ENCODE measurements at places on chromosomes 13 and 19. TPM values are rescaled to one million over a fixed set of nuclear protein-coding genes. Genes with fewer than 3 reads are reported as not detected.
A peak's percentile ranks its signal among the peaks of the same experiment; 100 is the strongest.

SSC5D gene
- total RNA-seq = 6.8 TPM

ALOX5AP gene
- total RNA-seq = 8.6 TPM

SERPINE3 gene
- total RNA-seq = not detected

PET100 gene
- total RNA-seq = 175 TPM

ZNF229 gene
- total RNA-seq = 7.2 TPM

CGB1 gene
- not detected for total RNA-seq

TMEM238 gene
- 0.47 TPM for total RNA-seq

ZNF468 gene
- total RNA-seq = 7.3 TPM

PEX11G gene
- 1.5 TPM for total RNA-seq

ZNF765 gene
- 4.3 TPM for total RNA-seq

KISS1R gene
- total RNA-seq = not detected

BRME1 gene
- total RNA-seq = 0.79 TPM

DNA sequence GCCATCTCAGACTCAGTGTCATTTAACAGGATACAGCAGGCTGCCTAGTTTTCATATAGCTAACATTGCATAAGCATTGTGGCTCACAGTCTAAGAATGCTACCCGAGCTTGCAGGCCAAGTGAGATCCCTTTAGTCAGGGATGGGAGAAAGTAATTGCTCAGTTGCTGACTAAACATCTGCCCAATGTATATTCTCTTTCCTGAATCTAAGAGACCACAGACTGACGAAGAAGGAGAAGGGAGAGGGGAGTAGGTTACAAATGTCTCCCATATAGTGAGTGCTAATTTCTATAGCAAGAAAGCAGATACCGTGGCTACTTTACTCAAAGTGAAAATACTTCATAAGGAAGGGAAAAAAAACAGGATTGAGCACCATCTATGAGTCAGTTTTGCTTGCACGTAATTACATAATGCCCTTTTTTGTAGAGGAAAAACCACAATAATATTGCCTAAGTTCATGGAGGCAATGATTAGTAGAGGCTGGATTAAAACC lies 453.9 kb downstream of the COG6 start:
- DNase-seq = no peak

- DNase-seq = peak; percentile 72
These were observed 24.3 kb upstream of the MYDGF start for GRCh38 chr19:4694211-4694987.

DNA sequence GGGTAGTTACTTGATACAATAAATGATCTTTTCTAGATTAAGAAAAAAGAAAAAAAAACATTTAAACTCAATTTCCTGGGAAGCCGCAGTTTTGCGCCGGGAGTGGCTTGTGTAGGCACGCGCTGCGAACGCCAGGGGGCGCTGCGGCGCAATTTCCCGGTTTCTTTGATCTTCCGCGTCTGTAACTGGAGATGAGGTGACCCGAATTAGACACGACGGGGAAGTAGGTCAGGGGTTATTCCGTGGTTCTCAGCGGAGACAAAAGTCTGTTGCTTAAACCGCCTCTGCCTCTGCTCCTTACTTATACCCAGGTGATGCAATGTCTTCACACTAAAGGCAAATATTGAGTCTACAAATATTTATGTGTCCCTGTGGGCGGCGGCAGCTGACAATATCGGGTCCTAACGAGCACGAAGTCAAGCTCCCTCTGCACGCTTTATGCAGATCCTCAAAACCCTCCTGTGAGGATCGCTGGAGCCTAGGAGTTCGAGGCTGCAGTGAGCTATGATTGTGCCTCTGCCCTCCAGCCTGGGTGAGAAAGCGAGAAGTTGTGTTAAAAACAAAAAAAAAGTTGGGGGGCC lies 15.2 kb downstream of the STXBP2 start:
- peak; percentile 68 for DNase-seq

DNA sequence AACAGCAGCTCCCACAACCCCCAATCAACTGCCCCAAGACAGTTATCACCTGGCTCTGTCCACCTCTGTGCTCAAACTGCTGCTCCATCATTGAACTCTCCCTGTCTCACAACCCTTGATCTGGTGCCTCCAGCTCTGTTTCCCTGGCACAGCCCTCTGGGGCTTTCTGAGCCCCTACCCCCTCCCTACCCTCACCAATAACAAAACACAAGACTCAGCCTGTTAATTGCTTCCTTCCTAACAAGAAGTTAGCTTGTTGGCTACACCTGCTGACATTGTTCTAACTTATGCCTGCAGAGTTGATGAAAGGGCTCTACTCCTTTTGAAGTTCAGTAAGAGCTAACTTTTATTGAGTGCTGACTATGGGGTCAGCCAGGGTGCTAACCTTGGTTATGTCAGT lies 99.4 kb upstream of the FNDC3A start:
- no peak for DNase-seq

GRCh38 chr19:2523630-2524311 lies 47.8 kb downstream of the GADD45B start:
- peak; percentile 33 for DNase-seq

DNA sequence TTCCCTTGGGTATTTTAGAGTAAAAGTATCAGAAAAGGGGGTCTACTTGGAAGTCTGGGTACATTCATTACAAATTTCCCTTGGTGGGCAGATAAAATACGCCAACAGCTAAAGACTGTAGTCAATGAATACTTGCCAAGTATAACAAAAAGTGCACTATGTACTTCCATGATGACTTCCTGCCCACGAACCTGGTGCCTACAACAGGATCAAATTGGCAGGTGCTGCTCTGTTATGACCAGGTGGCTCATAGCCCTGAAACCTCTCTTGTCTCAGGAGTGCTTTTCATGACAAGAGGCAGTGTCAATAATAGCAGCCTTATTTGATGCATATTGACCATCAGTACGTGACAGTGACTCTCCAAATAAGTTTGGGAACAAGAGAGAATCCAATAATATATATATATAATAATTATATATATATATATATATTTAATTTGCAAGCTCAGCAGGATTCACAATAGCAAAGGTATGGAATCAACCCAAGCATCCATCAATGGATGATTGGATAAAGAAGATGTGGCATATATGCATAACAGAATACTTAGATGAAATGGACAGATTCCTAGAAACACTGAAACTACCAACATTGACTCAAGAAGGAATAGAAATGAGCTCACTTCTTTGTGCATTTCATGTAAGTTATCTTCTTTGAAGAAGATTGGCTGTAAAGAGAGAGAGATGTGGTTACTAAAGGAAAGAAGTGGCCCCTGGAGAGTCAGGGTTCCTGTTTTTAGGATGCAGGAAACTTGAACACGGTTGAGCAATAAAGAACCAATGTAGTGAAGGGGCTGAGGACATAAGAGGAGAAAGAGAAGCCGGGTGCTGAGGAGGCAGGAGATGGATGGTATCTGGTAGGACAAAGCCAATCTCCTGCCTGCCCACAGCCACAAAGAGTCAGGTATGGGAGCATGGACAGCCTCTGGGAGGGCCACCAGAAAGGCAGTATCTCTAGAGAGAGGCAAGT lies 52.0 kb upstream of the GTF2F2 start:
- DNase-seq = no peak

DNA sequence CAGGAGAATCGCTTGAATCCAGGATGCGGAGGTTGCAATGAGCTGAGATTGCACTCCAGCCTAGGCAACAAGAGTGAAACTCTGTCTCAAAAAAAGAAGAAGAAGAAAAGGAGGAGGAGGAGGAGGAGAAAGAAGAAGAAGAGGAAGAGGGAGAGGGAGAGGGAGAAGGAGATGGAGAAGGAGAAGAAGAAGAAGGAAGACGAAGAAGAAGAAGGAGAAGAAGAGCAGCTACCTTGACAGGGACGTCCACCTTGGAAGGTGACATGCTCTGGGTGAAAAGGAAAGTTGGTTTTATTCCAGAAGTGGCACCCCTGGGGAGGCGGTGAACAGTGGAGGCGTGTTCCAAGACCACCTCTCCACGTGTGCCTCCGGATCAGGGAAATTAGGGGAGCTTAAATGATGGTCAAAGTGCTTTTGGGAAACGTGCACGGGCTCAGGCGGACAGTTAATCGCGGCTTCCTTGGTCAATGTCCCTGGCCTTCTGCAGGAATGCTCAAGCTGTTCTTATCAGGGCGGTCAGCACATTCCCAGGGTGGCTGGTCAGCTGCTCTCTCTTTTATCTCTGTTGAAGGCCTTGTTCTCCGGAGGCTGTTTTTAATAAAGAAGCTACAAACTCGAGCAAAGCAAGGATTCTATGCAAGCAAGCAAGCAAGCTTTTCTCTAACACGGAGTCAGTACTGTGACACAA lies 78.9 kb upstream of the PEG3 start:
- DNase-seq = no peak

- DNase-seq = no peak
These were observed 1299.2 kb upstream of the SPRY2 start for GRCh38 chr13:81639984-81640582.

- DNase-seq = no peak
These were observed 45.1 kb upstream of the TEX29 start for GRCh38 chr13:111275382-111275781.

DNA sequence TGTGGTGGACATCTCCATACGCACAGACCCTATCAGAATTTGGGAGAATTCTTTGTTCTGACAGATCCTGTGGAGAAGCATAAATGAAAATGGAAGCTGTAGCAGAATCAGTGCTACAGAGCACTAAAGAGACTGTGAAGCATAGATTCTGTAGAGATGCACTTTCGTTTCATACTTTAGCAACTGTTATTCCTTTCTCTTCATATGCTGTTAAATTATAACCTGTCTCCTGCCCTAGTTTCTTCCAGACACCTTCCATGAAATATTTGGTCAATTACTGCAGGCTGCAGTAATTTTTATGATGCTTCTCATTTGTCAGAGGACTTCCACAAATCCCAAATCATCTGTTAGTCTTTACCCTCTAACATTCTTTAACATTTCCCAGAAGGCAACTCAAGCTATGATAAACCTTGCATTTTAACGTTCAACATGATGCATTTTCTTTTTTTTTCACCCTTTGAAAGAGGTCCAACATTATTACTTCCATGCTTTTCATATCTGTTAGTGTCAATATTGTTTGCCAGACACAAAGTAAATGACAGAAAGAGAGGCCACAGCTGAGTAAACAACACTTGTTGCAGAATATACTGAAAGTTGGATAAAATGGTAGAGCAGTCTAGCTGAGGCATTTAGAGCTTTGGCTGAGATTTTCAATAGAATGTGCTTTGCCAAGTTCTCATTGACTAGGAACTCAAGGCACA lies 412.7 kb downstream of the LMO7 start:
- no peak for DNase-seq

DNA sequence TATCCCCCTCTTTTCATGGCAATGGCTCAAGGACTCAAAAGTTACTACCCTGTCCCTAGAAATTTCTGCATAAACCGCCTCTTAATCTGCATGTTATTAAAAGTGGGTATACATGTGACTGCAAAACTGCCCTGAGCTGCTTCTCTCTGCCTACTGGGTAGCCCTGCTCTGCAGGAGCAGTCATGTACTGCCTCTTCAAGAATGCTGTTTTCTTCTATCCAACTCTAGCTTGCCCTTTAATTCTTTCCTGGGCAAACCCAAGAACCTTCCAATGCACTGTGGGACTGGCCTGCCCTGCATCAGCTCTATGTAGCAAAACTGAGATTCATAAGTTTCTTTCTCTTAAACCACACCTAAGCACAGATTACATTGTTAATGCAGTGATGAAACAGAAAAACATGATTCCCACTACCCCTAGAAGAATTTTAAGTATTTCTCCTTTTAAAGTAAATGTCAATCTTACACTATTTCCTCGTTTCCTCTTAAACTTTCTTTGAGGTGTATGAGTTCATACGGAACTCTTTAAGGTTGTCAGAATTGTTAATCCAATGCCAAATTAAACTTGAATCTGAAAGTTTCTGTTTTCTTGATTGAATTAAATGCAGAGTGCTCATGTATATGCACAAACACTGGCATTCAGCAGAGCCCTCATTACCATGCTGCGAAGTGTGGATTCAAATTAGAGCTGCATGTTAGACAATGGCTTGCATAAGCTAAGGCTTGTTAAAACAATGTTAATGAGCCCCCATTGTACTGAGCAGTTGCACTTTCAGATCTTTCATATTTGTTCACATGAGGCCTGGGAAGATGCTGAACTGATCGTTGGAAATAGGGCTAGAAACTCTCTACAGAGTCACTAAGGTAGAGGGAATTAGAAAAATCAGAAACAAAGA lies 669.9 kb upstream of the PCDH20 start:
- no peak for DNase-seq

DNA sequence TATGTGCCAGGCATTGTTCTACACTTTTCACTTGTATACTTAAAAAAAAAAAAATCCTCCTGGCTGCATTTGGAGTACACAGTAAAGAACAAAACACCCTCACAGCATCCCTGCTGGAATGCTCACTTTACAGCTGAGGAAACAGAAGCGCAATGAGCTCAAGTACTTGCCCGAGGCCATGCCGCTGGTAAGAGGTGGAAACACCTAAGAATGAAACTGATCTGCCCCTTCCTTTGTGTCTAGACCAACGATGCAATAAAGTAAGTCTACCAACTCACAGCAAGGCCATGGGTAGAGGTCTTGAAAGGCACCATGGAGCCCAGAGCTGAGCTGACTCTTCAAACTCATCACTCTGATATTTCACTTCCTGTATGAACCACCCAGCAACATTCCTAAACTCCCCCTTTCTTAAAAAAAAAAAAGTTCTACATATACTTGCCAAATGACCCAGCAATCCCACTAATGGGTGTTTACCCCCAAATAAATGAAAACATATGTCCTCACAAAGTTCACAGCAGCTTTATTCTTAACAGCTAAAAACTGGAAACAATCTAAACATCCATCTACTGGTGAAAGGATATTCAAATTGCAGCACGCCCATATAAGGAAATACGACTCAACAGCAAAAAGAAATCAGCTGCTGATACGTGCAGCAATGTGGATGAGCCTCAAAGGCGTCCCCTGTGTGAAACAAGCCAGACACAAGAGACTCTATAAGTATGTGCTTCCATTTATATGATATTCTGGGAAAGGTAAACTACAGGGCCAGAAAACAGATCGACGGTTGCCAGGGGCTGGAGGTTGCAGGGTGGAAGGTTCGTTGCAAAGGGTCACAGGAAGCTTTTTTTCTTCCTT lies 236.6 kb upstream of the MAB21L1 start:
- no peak for DNase-seq

DNA sequence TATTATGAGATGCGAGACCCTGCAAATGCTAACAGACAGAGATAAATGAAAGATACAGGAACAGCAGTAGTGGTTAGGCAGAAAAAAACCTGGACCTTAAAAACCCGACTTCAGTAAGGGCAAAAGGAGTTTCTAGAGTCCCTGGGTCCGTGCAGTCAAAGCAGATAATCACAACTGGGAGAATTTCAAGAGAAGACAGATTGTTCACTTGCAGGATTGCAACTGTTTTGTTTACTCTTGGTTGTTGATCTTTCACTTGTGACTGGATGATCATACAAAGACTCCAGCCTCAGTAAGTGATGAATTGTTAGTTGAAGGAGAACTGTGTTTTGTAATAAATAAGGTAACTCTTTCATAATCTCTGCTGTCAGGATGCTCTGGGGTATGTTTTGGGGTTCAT lies 135.1 kb downstream of the GPC6 start:
- no peak for DNase-seq

All from right cardiac atrium (tissue), 5 donors.